IMR-90 (cell line): ENCODE measurements at places on chromosomes 16 and 17. TPM values are rescaled to one million over a fixed set of nuclear protein-coding genes. Genes with fewer than 3 reads are reported as not detected.

GRCh38 chr16:66928702-66929388, 3.5 kb upstream of the RRAD start:
- no peak overlapping the region for H3K4me3 ChIP-seq
- peaks cover 6% of the 10 kb centered on the region; the same call in 1 of the 2 replicates for H3K27me3 ChIP-seq
- H3K4me1 ChIP-seq = peaks cover 28% of the 10 kb centered on the region
- H3K36me3 ChIP-seq = peaks cover 8% of the 10 kb centered on the region
- peak; percentile 35 for DNase-seq

GRCh38 chr17:1650731-1651558, 1.3 kb upstream of the RILP start:
- no peak overlapping the region for H3K27ac ChIP-seq
- H3K36me3 ChIP-seq = peaks cover 48% of the 10 kb centered on the region
- H3K4me3 ChIP-seq = no peak overlapping the region
- H3K4me1 ChIP-seq = peaks cover 17% of the 10 kb centered on the region
- DNase-seq = no peak

GRCh38 chr17:47707056-47707804, 13.3 kb downstream of the TBKBP1 start:
- 0 out of 2 replicates have a peak, but pooled peaks cover 1% of the 10 kb centered on the region for H3K4me1 ChIP-seq
- no peak overlapping the region for H3K4me3 ChIP-seq
- H3K36me3 ChIP-seq = peaks cover 15% of the 10 kb centered on the region; the same call in 1 of the 2 replicates
- DNase-seq = peak; percentile 55
- H3K27me3 ChIP-seq = peaks cover 4% of the 10 kb centered on the region
- H3K27ac ChIP-seq = no peak overlapping the region

- H3K27me3 ChIP-seq = 0 out of 2 replicates have a peak, but pooled peaks cover 1% of the 10 kb centered on the region
- H3K36me3 ChIP-seq = no peaks in the 10 kb centered on the region
- H3K4me1 ChIP-seq = no peaks in the 10 kb centered on the region
- DNase-seq = no peak
- no peak overlapping the region for H3K27ac ChIP-seq
These were observed 205.1 kb upstream of the ELAC2 start for GRCh38 chr17:13222975-13223374.

DNA sequence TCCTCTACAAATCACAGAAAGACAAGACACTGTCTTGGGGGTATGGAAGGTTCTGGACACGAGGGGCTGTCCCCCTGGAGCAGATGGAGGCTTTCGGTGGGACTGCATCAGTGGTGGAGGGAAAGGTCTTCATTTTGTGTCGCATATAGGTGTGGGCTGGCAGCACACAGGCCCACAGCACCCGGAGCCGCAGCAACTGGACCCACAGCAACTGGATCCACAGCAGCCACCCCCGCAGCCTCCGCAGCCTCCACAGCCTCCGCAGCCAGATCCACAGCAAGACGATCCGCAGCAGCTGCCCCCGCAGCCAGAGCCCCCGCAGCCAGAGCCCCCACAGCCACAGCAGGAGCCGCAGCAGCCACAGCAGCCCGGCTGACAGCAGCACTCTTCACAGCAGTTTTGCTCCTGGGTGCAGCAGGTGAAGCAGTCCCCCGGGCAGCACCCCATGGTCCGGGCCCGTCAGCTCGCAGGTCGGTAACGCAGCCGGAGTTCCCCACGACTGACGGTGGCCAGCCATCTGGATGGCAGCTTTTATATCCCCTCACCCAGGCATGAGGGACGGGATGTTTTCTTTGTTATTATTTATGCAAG, at the start of gene KRTAP17-1:
Gene KRTAP17-1 (minus strand): TSS at position 507 of the 591 bp plus-strand sequence. CDS start 60 bp downstream, at position 447.
- DNase-seq = no peak
- H3K27me3 ChIP-seq = peaks cover 5% of the 10 kb centered on the region
- H3K27ac ChIP-seq = no peak within 1 kb of the TSS
- no peak within 1 kb of the TSS for H3K4me3 ChIP-seq
- no peaks in the 10 kb centered on the region for H3K36me3 ChIP-seq

DNA sequence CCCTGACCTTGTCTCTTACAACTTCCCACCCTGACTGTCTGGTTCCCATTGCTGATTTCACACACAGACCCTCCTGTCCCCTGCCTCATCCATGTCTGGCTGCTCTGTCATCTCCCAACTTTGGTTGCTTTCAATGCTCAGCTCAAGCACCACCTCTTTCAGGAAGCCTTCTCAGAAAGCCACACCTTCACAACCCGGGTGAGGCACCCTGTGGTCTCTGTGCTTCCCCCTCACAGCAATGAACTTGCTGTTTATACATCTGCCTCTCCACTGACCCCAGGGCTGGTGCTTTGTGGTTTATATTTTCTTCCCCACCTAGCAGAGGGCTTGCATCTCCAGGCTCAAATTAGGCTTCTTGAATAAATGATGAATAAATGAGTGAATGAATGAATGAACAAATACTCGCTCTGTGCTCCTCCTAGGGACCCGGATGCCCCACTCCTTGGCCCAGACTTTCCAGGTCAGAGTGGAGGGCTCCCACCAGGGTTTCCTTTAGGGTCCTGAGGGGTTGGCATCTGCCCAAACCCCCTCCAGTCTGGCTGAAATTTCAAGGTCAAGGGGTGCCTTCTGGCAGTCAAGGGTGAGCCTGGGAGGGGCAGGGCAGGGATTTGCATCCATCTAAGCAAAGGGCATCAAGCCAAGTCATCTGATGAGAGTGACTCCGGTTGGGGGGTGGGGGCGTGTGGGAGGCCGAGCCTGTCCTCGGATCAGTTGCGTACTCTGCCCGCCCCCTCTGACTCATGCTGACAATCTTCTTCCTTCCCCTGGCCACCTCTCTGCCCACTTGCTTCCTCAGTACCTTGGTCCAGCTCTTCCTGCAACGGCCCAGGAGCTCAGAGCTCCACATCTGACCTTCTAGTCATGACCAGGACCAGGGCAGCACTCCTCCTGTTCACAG, at the start of gene ITGAX:
Gene ITGAX (plus strand): TSS at position 783 of the 898 bp plus-strand sequence. CDS start 79 bp downstream, at position 862.
- no peaks in the 10 kb centered on the region for H3K36me3 ChIP-seq
- no peak within 1 kb of the TSS for H3K27ac ChIP-seq
- no peaks in the 10 kb centered on the region for H3K27me3 ChIP-seq
- DNase-seq = peak; percentile 20

- H3K27me3 ChIP-seq = peaks cover 37% of the 10 kb centered on the region
- no peak overlapping the region for H3K4me3 ChIP-seq
- no peaks in the 10 kb centered on the region for H3K4me1 ChIP-seq
- DNase-seq = no peak
- H3K36me3 ChIP-seq = no peaks in the 10 kb centered on the region
These were observed 1.1 kb downstream of the CD79B start for GRCh38 chr17:63930951-63931575.

DNA sequence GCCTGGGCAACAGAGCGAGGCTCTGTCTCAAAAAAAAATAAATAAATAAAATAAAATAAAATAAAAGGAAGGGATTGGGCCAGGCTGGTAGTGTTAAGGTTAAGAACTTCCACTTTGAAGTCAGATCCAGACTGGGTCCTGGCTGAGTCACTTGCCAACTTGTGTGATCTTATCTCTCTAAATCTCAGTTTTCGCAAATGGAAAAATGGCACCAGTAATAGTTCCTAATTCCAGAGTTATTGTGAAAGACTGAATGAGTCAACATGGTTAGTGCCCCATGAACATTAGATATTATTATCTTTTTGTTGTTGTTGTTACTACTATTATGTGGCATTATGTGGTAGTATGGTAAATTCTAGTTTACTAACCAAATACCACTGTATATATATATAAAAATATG, 188.0 kb upstream of the AXIN2 start:
- no peak overlapping the region for H3K27ac ChIP-seq
- H3K27me3 ChIP-seq = peaks cover 3% of the 10 kb centered on the region
- peaks cover 2% of the 10 kb centered on the region; the same call in 1 of the 2 replicates for H3K4me1 ChIP-seq
- no peak overlapping the region for H3K4me3 ChIP-seq
- peak; percentile 3 for DNase-seq
- H3K36me3 ChIP-seq = no peaks in the 10 kb centered on the region

The MAF gene
- total RNA-seq = under 0.01 TPM in 2 replicates

The GRB2 gene
- total RNA-seq = 45.0 and 49.3 TPM in 2 replicates

The LGALS9B gene
- total RNA-seq = not detected in 2 replicates

The GSG1L gene
- total RNA-seq = not detected in 2 replicates

The KRT17 gene
- total RNA-seq = 2.5 TPM in 2 replicates

The ABCA3 gene
- 0.18 TPM in 1 of 2 replicates, not detected in the other for total RNA-seq

The ZNF629 gene
- total RNA-seq = 9.1 and 9.4 TPM in 2 replicates

The MT4 gene
- total RNA-seq = not detected in 2 replicates

The GP1BA gene
- total RNA-seq = not detected in 2 replicates
